Stimulated activated CD8-positive, alpha-beta memory T cell treated with anti-CD3 and anti-CD28 coated beads, Interleukin-15, amount 100 ng/mL, for 24 hours (primary cell): ENCODE measurements at places on chromosomes 4 and X.

GRCh38 chr4:134470544-134470943 lies 269.0 kb upstream of the PABPC4L start:
- DNase-seq = no peak

GRCh38 chr4:122617597-122618593 lies 3.0 kb downstream of the IL21 start:
- no peak for DNase-seq

DNA sequence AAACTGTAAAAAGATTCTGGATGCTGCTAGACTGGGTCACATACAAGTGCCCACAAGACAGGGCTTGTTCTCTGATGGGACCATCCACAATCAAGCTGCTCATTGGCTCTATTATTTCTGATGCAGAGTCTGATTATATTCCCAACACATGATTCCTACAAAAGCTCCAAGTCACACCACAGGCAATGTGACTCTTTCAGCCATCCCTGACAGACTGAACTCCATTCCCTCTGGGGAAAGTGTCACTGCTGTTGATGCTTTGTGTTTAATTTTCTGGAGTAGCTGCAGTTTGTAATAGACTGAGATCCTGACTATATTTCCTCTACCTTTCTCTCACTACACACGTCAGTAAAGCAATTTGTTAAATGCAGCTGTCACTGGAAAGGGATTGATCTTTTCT lies 55.4 kb upstream of the BCLAF3 start:
- DNase-seq = no peak

- DNase-seq = no peak
Observed at GRCh38 chrX:120036704-120037103, 40.8 kb downstream of the RHOXF2B start.

- DNase-seq = no peak
Observed at GRCh38 chr4:188905248-188905647, 766.0 kb downstream of the TRIML1 start.

DNA sequence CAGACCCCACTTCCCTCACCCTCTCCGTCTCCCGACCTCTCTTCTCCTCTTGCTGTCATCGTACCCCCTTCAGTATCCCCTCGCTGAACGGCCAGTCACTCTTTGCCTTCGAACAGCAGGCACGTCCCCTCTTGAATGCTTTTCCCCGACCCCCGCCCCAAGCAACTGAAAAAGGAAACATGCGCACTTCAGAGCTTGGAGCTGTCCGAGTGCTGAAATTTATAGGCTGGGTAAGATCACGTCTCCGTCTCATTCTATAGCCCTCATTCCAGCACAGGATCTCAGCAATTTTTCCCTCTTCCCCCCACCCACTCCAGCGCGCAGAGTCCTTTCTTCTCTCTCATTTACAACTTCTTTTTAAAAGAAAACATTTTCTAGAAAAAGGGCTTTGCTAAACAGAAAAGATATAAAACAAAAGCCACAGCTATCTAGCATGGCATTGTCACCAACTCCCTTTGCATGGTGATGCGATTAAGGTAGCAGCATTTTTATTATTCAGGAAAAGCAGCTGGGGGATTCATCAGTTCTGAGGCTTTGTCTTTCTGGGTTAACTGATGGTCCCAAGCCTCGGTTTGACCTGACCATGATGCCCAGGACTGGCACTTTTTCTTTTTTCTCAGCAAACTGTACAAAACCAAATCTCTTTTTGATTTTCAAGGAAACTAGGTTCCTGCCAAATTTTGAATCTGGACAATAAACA lies at the start of gene GLRA2:
Gene GLRA2 (plus strand): TSS at position 247 of the 700 bp plus-strand sequence. CDS start 522 bp downstream, outside the sequence.
- no peak for DNase-seq

DNA sequence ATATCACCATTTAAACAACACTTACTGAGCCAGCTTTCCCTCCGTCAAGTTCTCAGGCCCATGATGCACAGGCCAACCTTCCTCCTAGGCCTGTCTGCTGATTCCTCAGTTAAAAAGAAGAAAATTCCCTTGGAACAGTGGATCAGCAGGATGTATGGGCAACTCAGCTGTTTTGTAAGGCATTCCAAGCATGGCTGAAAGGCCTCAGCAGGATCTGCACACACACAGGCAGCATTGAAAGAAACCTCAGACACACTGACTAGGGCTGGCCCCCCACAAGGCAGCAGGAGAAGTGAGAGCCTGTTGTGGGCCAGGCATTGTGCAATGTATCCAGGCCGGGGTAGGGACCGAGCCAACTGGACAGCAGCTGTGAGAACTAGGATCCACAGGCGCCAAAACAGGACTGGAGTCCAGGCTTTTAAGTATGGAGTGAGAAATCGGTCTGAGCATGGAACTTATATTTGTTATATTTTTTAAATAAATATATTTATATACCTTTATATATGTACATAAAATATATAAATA lies 171.4 kb downstream of the NWD2 start:
- no peak for DNase-seq

GRCh38 chrX:110146521-110146920 lies 143.6 kb downstream of the TMEM164 start:
- DNase-seq = no peak

- DNase-seq = no peak
Observed at GRCh38 chr4:88223516-88223915, 60.8 kb downstream of the PPM1K start.

DNA sequence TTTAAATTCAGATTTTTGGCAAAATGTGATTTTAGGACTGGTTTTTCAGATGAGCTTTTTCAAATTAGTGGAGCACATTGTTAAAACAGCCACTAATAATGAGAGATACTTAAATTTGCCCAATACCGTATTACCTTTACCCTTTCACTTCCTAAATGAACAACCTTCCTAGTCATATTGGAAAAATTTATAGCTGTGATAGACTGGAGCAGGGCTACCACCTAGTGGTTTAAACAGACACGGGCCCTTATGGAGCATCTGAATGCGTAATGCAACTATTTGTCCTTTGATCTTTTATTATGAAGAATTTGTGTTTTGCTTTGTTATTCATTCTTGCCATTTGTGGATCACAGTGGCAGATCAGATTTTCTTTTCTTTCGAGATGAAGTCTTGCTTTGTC lies 72.7 kb downstream of the KDM6A start:
- DNase-seq = no peak

DNA sequence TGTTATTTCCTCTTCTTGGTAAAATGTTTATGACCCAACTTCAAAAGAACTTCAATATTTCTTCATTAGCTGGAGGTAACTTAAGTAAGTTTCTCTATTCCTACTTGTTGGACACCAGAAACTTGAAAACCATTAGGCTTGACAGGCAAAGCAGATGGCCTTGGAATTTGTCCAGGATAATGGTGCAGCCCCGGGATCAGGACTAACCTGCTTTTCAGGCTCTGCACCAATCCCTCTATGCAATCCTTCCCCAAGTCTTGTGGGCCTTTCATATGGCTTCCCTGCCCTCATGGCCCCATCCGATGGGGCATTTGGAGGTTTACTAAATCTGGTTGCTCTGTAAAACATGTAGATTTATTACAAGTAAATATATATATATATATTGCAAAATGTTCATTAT lies 68.5 kb downstream of the SPINK2 start:
- no peak for DNase-seq

DNA sequence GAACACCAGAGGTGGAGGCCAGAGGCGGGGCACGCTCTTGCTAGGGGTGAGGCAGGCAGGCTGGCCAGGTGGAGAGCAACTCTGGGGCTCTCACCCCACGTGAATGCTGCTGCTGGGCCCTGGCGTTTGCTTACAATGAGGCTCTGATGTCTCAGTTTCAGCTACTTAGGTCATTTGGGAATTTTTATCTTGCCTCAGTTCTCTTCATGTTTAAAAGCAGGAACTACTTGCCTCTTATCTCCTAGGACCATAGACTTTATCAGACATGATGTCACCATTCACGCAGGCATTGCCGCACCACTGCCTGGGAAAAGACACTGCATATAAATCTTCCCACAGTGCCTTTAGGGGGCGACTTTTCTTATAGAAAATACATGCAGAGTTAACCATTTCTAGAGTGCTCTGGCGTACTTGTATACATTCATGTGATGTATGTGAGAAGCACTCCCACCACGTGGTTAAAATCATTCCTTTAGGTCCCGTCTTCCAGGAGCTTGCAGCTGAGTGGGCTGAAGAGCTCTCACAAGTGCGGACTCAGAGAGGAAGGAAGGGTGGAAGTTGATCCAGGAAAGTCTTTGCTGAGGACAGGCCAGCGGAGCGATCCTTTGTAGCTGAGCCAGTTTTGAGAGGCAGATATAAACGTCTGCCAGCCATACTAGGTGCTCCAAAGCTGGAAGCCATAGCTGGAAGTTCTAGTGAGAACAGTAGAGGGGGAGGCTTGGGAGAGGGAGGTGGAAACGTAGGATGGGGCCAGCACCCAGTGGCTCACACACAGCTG lies 84.3 kb upstream of the CLDN34 start:
- DNase-seq = no peak

- no peak for DNase-seq
Observed at GRCh38 chr4:61223385-61223784, 23.3 kb downstream of the ADGRL3 start.

GRCh38 chr4:173371292-173372192 lies 788 bp downstream of the SAP30 start:
- peak; percentile 10 for DNase-seq

- no peak for DNase-seq
Observed at GRCh38 chrX:11242704-11243103, 50.5 kb upstream of the AMELX start.

DNA sequence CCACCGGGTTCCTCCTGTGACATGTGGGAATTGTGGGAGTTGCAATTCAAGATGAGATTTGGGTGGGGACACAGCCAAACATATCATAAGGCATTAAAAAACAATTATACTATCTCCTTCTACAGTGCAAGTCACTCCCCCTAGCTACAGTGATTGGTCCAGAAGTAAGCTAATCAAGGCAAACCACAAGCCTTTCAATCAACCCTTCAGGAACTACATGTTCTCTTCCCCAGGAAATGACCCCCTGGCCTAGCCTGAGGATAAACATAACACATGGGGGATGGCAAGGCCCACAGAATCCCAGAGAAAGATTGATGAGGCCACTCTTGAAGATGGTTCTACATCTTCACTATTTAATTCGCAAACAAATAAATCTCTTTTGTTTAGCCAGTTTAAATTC lies 25.2 kb upstream of the FAM241A start:
- DNase-seq = no peak

DNA sequence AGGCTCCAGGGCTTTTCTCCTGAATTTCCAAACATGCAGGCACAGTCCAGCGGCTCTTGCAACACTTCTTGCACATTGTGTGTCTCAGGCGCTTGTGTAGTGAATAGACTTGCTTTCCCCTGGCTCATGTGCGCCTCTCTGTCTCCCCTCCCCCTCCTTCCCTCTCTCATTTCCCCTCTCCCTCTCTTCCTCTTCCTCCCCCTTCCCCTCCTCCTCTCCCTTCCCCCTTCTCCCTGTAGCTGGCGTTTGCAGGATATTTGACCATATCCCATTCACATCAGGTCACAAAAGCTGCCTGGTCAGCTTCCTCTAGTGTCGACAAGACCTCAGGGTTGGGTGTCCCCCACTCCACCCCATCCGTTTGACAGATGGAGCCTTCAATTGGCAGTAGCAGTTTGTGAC lies 2.4 kb downstream of the CHST7 start:
- DNase-seq = no peak

- no peak for DNase-seq
Observed at GRCh38 chr4:181939199-181939945, 303.8 kb upstream of the TENM3 start.

- no peak for DNase-seq
Observed at GRCh38 chr4:127856813-127857447, 23.8 kb upstream of the PLK4 start.

GRCh38 chr4:183563874-183564273 lies 59.0 kb downstream of the ING2 start:
- no peak for DNase-seq

- DNase-seq = no peak
Observed at GRCh38 chr4:67103001-67103747, 442.1 kb downstream of the CENPC start.

GRCh38 chr4:78207951-78208350 lies 150.8 kb downstream of the FRAS1 start:
- DNase-seq = no peak

DNA sequence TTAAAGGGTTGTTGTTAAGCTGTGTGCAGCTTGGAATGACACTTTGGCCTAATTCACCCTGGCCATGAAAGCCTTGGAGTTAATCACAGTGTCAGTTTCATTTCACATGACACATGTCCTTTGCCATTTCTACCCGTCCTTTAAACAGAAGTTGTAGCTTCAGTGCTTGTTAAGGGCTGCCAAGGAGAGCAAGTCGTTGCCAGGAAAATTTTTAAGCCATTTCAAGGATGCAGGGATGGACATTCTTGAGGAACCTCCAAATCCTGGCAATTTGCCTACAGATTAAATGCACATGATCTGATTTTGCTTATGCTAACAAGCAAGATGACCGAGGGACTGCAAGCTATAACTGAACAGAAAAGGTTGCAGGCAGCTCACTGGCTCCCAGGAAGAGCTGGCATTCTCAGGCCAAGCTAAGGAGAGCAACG lies 40.5 kb downstream of the SETD7 start:
- no peak for DNase-seq

DNA sequence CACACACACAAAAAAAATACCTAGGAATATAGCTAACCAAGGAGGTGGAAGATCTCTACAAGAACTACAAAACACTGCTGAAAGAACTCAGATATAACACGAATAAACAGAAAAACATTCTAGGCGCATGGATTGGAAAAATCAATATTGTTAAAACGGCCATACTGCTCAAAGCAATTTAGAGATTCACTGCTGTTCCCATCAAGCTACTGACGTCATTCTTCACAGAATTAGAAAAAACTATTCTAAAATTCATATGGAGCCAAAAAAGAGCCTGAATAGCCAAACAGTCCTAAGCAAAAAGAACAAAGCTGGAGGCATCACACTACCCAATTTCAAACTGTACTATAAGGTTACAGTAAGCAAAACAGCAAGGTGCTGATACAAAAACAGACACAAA lies 390.2 kb downstream of the IDS start:
- no peak for DNase-seq

GRCh38 chr4:44804301-44804700 lies 77.9 kb upstream of the GNPDA2 start:
- no peak for DNase-seq

DNA sequence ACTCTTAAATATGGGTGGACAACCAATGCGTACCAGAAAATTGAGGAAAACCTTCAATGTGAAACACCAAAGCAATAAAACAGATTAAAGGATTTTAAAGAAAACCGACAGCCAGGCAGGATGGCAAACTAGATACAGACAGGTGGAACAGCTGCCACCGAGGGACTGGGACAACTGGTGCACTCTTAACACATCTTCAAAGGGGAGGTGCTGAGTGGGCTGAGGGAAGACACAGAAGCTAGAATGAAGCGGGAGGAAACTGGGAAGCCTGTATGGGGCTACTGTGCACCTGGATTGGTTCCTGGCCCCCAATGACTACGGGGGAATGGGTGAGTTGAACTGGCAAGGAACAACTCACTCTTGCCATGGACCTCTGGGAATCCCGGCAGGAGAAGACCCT lies 20.7 kb downstream of the ZNF280C start:
- no peak for DNase-seq

GRCh38 chr4:104973708-104974107 lies 173.0 kb upstream of the TET2 start:
- DNase-seq = no peak
